ENCODE measurements at places on chromosomes 3 and 15.

DNA sequence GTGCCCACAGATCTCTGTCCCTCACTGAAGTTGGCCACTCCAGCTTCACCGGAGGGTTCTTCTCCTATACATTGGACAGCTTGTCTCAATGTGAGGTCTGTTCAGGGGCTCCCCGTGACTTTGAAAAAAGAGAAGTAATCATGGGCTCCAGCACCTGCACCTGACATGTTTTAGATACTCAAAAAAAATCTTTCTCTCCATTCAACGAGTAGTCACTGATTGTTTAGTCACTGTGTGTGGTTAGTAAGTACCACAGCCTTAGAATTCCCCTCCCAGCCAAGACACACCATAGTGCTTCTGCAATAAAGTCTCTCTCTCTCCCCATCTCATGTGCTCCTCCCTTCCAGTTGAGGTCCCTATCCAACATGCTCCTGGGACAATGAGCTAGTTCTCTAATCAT lies 18.6 kb downstream of the CCR9 start:
- no peak for DNase-seq

DNA sequence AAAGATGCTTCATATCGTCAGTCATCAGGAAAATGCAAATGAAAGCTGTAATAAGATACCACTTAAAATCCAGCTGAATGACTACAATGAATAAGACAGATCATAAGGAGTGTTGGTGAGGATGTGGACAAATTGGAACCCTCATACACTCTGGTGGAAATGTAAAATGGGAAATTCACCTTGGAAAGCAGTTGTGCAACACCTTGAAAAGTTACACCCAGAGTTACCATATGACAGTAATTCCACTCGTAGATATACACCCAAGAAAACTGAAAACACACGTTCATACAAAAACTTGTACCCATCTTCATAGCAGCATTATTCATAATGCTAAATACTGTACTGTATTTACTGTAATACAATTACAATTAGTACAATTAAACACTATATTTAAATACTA lies 2.3 kb downstream of the TTC23 start:
- no peak for DNase-seq

DNA sequence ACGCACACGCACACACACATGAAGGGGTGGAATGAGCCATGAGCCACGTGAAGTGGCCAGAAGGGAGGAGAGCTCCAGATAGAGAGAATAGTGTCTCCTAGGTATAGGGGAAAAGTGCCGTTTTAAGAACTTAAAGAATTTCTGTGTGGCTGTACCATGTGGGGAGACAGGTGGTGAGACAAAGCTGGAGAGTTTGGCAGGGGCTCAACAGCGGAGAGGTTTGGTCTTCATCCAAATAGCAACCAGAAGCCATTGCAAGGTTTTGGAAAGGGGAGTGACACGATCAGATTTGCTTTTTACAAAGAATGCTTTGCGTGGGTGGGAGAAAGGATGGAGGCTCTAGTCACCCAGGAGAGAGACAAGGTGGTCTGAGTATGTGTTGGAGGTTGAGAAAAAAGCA lies 146.0 kb downstream of the IL20RB start:
- DNase-seq: no peak

GRCh38 chr3:139830817-139831216 lies 104.2 kb upstream of the CLSTN2 start:
- peak; percentile 50 for DNase-seq

DNA sequence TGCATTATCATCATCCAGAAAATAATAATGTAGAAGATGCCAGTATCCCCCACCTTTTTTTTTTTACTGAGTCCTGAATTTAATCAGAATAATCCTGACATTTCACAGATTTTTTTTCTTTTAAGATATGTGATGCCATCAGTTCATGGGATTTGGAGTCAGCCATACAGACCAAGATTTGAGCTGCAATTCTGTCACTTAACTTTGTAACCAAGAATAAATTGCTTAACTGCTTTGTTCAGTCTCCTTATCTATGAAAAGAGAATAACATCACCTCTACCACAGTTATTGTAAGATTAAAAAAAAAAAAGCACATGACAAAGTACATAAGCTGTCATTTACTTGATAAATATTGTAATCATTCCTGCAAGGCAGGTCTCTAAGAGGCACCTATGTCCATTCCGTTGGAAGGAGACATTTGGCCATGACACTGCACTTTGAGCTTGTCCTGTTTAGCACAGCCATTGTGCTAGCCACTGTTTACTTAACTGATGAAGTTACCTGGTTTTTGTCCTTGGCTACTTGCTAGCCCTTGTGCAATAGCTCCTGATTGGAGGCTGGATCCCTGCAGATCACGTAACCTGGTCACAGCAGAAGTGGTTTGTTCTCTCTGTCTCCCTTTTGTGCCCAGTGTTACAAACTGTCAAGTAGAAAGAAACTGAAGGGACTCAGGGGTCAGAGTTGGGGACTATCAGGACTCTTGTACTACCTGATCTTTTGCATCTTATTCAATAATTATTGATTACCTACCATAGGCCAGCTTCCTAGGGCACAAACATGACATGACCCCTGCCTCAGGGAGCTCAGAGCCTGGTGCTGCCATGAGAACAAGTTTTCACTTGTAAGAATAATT lies 306.0 kb downstream of the WDR72 start:
- no peak for DNase-seq

GRCh38 chr3:161452179-161452578 lies 44.4 kb upstream of the OTOL1 start:
- no peak for DNase-seq

DNA sequence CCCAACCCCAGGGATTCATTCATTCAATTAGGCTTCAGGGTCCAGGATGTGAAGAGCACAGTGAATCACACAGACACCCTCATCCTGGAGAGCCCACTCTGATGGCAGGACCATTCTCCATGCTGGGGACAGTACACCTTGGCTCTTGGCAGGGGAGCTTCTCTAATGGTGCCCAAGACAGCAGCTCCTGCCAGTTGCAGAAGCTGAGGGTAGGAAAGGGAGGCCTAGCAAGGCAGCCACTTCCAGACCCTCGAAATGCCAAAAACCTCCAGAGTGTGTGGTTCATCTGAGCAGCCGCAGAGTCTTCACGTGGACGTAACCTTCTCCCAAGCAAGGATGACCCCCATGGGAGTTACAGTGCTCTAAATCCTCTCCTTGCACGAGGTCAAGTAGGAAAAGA lies 186.2 kb downstream of the XXYLT1 start:
- no peak for DNase-seq

DNA sequence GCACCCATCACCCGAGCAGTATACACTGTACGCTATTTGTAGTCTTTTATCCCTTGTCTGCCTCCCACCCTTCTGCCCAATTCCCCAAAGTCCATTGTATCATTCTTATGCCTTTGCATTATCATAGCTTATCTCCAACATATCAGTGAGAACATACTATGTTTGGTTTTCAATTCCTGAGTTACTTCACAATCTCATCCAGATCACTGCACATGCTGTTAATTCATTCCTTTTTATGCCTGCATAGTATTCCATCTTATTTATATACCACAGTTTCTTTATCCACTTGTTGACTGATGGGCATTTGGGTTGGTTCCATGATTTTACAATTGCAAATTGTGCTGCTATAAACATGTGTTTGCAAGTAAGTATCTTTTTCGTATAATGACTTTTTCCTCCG lies 564.7 kb upstream of the NECTIN3 start:
- no peak for DNase-seq

- no peak for DNase-seq
Measured at GRCh38 chr15:32794973-32795372, 77.2 kb downstream of the GREM1 start.

GRCh38 chr3:133989936-133990702 lies 39.6 kb downstream of the SLCO2A1 start:
- DNase-seq: no peak

- no peak for DNase-seq
Measured at GRCh38 chr3:128283421-128283820, 130.1 kb downstream of the EEFSEC start.

GRCh38 chr15:99321468-99321867 lies 70.2 kb downstream of the LRRC28 start:
- DNase-seq: no peak

GRCh38 chr3:49495023-49495422 lies 25.0 kb downstream of the DAG1 start:
- DNase-seq: no peak

- no peak for DNase-seq
Measured at GRCh38 chr15:100508641-100509300, 20.0 kb downstream of the CERS3 start.

DNA sequence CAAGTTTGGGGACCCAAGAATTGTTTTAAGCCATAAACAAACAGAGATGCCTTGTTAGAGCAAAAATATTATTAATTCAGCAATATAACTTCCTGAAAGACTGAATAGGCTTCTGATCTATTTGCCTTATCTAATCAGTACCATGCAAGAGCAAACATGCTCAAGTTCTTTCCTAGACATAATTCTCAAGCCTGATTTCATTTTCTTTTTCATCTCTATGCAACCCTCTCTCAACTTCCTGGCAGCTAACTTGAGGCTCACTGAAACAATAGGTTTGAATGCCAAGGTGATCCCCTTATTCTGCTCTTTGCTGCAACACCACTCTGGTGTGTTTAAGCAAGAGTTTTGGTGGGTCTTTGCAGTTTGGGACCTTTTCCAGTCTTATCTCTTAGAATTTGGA lies 230.9 kb upstream of the CD96 start:
- no peak for DNase-seq

DNA sequence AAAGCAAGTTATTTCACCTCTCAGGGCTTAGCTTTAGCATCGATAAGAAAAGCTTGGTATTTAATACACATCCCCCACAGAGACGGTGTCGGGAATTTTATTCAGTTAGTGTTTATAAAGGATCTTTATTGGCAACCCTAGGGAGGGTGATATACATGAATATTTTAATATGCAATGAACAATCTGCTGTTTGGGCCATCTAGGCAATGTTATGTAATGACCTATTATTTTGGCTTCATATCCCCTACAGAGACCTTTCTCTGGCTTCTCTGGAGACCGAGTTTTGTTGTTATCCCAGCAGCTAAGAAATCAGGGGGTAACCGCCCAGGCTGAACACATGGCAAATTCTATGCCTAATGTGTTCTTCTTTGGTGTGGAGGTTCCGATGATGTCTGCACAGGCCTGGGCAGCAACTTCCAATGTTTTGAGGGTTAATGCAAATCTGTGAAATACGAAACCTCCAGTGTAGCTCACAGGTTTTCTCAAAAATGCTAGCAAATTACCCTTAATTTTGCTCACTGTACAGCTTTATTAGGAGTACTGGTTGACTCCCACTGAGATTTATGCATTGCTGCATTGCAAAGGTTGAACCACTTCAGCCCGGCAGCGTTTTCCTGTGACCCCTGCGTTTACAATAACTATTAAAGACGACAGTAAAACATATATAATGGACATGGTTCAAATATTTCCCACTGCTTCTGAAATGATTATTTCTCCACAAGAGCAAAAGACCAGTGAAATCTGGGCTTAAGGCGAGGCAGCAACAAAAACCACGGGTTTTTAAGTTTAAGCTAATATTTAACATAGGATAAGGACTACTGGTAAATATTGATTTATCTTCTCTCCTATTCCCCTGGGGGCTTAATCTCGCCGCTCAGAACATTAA lies 298.3 kb upstream of the NR2E3 start:
- DNase-seq: no peak

DNA sequence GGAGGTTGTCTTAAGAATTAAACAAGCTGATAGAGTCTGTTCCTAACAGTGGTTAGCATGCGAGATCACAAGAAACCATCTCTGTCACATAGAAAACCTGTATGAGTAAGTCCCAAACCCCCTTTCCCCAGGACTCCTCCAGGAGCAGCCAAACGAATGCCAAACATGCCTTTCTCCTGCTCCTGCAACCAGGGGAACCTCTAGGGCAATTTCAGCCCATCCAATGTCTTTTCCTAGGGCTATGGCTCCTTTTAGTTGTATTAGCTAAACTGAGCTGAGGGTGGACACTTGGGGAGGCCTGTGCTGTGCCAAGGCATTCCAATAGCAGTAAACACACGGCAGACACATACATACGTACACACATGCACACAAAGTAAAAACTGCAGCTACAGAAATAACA lies 36.5 kb upstream of the TIMP4 start:
- no peak for DNase-seq

- DNase-seq: no peak
Measured at GRCh38 chr3:71243229-71243628, 340.3 kb downstream of the FOXP1 start.

- no peak for DNase-seq
Measured at GRCh38 chr3:31957106-31957505, 24.0 kb downstream of the OSBPL10 start.

GRCh38 chr3:78644847-78645246 lies 1123.0 kb downstream of the ROBO1 start:
- DNase-seq: no peak

DNA sequence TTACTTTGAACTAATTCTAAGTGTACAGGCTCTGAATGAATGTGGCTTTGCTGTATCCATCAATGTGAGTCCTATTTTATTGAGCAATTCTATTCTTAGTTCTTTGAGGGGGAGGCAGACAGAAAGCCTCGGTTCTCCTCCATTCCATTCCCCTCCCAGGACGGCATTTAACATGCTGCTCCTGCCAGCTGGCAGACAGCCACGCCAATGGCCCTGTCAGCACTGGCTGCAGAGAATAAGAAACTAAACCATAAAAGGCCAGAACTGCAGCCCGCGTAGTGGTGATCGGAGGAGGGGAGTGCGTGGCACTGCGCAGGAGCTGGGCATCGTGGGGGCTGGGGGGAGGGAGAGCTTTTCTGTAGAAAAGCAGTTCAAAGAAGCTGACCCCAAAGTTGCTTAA lies 76.0 kb upstream of the HACD2 start:
- peak; percentile 92 for DNase-seq

DNA sequence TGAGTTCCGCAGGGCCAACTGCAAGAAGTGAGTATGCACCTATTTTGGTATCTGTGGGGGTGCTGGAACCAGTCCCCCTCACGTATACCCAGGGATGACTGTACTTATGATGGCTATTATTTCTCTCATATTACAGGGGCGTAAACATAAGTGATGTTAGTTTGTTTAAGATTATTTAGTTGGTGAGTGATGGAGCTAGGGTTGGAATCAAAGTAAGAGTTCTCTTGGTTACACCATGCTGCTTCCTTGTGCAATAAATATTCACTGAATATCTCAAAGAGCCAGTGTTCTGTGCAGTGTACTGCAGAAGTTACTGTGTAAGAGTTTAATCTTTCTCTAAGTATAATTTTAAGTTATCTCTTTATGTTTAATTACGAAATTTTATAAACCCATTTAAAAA lies 12.8 kb upstream of the UTS2B start:
- no peak for DNase-seq

- no peak for DNase-seq
Measured at GRCh38 chr3:40989141-40990061, 209.9 kb upstream of the CTNNB1 start.

GRCh38 chr3:155585384-155585783 lies 159.5 kb downstream of the PLCH1 start:
- DNase-seq: no peak

Data from heart right ventricle (tissue), 16 donors.